ENCODE measurements at places on chromosomes 12 and 14. TPM values are rescaled to one million over a fixed set of nuclear protein-coding genes. Genes with fewer than 3 reads are reported as not detected.

Gene PIK3C2G
- not detected for total RNA-seq

Gene FSCB
- total RNA-seq = not detected

Gene GPR84
- not detected for total RNA-seq

Gene KCNK10
- not detected for total RNA-seq

Gene KRT3
- not detected for total RNA-seq

Gene CLEC4A
- total RNA-seq = 4.2 TPM

Gene EMP1
- total RNA-seq = 583 TPM

Gene PTPN21
- 24.3 TPM for total RNA-seq
